ENCODE measurements at places on chromosomes 4 and X.

DNA sequence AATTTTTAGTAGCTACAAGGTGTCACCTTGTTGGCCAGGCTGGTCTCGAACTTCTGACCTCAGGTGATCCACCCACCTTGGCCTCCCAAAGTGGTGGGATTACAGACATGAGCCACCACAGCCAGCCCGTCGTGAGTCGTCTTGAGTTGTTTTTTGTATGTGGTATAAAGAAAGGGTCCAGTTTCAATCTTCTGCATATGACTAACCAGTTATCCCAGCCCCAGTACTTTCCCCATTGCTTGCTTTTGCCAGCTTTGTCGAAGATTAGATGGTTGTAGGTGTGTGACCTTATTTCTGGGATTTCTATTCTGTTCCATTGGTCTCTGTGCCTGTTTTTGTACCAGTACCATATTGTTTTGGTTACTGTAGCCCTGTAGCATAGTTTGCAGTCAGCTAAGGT is 105.9 kb downstream of the OR13H1 start:
- no peak for DNase-seq

DNA sequence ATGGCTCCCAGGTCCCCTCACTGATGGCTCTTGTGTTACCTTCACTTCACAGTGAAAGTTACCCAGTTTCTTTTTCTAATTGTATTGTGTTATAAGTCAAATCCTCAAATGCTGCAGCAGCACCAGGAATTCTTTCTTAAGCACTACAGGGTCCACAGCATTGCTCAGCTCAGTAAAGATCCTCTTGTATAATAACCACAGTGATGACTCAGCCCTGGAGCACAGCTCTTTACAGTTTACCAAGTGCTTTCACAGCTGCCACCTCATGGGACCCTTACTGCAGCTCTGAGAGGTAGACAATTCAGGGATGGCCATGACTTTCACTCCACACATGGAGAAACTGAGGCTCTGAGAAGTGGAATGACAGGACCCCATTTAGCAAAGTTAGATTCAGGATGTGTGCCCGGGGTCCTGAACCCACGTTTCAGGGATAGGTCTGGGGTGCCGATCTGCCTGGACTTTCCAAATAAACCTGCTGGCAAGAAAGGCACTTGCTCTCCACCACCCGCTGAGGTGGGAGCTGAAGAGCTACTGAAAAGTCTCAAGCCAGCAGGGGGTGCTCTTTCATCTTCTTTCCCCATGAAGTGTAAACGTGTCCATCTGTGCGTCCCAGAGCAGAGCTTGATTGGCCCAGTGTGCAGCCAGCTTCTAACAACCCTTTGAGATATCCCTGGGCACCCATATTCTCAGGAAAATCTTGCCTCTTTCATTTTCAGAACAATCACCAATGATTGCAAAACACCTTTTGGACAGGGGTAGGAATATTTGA is 35.7 kb upstream of the GABRQ start:
- DNase-seq, result peak; percentile 47

- no peak for DNase-seq
Observed at GRCh38 chr4:52377563-52377962, 281.5 kb downstream of the USP46 start.

GRCh38 chr4:1491328-1492141 is 85.3 kb upstream of the NKX1-1 start:
- no peak for DNase-seq

GRCh38 chrX:50967736-50968135 is 57.2 kb downstream of the BMP15 start:
- DNase-seq, result no peak

GRCh38 chr4:5839751-5840674 is 52.9 kb downstream of the CRMP1 start:
- no peak for DNase-seq

- peak; percentile 16 for DNase-seq
Observed at GRCh38 chr4:108118505-108118904, 50.2 kb downstream of the LEF1 start.

GRCh38 chr4:150056569-150056968 is 21.7 kb upstream of the DCLK2 start:
- DNase-seq, result no peak

DNA sequence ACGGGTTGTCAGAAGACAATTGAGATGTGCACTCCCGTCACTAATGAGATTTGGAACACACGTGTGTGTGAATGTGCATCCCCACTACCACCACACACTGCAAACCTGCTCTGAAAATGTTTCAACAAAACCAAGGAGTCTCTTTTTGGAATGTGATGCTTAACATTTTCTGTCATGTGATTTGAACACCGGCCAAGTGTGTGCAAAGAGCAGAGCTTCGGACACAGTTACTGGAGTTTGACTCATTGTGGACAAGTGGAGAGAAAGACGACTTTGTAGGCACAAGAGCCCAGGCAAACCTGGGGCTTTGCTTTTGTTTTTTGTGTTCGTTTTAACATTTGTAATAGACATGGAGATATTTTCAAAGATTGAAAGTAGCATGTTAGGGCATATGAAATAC is 49.2 kb downstream of the CCKAR start:
- DNase-seq, result no peak

DNA sequence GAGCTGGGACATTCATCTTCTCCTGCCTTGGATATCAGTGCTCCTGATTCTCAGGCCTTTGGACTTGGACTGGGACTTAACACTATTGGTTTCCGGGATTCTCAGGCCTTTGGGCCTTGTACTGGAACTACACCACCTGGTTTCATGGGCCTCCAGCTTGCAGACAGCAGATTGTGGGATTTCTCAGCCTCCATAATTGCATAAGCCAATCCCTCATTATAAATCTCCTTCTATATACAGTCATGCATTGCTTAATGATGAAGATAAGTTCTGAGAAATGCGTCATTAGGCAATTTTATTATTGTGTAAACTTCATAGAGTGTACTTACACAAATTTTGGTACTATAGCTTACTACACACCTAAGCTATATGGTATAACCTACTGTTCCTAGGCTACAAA is 8.9 kb upstream of the CCNG2 start:
- DNase-seq, result no peak

GRCh38 chr4:163757219-163757618 is 262.7 kb downstream of the TMA16 start:
- DNase-seq, result no peak

- no peak for DNase-seq
Observed at GRCh38 chr4:114265342-114265741, 285.9 kb upstream of the ARSJ start.

GRCh38 chr4:186651181-186651603 is 72.5 kb downstream of the FAT1 start:
- DNase-seq, result no peak

DNA sequence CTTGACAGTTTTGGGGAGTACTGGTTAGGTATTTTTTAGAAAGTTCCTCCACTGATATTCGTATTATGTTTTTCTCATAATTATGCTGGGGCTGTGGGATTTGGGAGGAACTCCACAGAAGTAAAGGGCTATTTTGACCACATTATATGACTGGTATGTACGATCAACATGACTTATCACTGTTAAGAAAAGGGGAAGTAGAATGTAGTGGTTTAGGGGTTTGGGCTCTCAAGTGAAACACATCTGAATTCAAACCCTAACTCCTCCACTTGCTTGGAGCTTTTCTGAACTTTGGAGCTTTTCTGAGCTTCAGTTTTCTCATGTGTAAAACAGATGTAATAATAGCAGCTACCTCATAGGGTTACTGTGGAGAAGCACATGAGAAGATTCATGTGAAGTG is 96.4 kb upstream of the C1GALT1C1 start:
- no peak for DNase-seq

GRCh38 chr4:183240581-183241321 is 79.3 kb downstream of the CLDN22 start:
- peak; percentile 11 for DNase-seq

- no peak for DNase-seq
Observed at GRCh38 chr4:1731180-1731579, 9.9 kb downstream of the TACC3 start.

DNA sequence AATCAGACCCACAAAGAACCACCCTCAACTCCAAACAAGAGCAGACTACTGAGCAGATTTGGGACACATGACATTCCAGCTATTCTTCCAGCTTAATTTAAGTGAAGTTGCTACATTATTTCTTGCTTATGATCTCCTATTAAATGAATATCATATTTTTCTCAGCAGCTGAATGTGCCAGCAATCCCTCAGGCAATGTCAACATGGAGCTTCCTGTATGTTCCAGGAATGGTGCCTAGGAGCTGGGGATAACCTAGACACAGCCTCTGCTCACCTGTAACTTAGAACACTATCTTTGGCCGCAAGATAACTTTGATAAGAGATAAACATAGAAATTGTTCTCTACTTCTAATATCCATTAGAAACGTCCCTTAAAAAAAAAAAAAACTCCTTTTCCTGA is 274.4 kb upstream of the RASGEF1B start:
- no peak for DNase-seq

GRCh38 chr4:110949542-110949941 is 326.7 kb upstream of the PITX2 start:
- no peak for DNase-seq

DNA sequence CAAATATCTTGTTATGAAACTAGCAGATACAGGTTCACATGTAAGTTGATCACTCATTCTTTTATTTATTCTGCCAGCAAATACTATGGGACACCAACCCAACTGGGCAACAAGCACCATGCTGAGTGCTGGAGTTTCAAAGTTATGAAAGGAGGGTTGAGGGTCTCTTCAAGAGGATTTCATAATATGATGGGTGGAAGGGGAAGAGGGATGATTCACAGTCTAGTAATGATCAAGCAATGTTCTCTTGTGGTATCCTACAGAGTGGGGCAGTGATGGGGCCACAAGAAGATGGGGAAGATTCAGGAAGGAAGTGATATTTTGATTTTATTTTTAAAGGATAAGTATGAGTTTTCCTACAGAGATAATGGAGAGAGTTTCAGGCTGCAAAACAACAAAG is 46.2 kb upstream of the TXK start:
- DNase-seq, result no peak

DNA sequence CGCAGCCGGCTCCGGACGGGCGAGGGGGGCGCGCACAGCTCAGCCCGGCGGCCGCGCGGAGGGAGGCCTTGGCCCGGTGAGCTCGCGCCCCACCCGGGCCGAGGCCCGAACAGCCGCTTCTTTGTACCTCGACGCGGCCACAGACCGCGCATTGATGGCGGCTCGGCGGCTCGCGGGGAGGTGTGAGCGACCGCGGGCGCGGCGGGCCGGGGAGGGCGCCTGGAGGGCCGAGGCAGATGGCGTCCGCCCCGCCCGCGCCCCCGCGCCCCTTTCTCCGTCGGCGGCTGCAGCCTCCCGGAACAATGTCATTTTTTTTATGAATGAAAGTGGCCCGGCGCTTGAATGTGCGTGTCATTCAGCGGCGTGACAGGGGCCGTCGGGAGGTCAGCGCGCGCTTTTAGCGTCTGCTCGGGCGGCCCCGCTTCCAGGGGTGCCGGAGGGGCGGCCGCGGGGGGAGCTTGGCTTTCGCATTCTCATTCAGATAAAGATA is 1.8 kb downstream of the FGFR3 start:
- peak; percentile 21 for DNase-seq

GRCh38 chr4:28062562-28062961 is 1201.9 kb downstream of the STIM2 start:
- DNase-seq, result no peak

GRCh38 chr4:143554728-143555597 is 41.5 kb downstream of the SMARCA5 start:
- DNase-seq, result no peak

DNA sequence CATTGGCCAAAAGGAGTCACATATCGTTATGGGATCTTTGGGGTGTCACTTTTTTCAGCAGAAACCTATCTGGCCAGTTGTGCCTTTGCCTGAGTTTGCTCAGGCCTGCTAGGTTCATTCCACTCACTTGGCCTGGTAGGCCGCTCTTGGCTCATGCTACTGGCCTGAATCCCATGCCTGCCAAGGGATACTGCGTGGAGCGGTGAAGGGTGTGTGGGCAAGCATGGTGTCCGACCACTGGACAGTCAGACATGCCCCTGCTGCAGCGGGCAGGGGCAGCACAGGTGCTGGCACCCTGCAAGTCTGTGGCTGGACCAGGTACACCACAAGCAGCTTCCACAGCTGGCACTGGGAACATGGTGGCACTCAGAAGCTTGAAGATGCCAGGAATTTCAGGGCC is 11.3 kb upstream of the PPM1K start:
- no peak for DNase-seq

- DNase-seq, result peak; percentile 13
Observed at GRCh38 chr4:172813359-172813923, 355.2 kb upstream of the GALNT7 start.

DNA sequence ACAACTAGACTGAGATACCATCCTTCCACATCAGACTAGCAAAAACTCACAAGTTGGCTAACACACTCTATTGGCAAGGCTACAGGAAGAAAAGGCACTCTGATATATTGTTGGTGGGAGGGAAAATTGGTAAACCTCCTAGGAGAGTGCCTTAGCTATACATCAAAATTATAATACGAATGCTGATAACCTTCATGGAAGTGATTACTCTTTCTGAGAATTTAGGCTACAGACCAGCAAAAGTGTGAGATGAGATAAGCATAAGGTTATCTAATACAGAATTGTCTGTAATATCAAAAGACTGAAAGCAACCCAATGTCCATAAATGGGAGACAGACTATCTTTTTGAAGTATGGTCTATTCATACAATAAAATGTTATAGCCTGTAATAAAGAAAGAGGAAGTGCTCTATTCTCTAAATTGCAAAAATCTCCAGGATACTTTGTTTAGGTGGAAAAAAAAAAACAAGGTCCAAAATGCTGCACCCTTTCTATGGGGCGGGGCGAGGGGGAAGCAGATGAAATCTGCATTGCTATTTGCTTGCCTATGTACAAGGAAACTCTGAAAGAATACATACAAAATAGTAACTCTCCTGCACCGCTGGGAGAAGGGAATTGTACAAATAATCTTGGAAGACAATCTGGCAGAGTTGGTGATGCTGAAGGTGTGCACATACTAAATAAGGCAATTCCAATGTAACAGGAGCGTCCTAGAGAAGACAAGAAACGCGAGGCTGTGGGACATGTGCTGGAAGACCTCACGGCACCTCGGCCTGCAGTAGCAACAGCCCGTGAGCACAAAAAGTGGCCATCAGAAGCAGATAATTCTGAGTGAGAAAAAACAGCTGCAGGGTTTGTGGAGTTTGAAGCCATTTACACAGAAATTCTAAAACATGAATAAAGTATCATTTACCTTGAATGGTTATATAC is 109.7 kb downstream of the AFAP1 start:
- no peak for DNase-seq

- no peak for DNase-seq
Observed at GRCh38 chr4:61666244-61666643, 466.1 kb downstream of the ADGRL3 start.

GRCh38 chrX:13028871-13029636 is 15.4 kb downstream of the FAM9C start:
- DNase-seq, result peak; percentile 18

GRCh38 chr4:20384456-20384855 is 132.8 kb downstream of the SLIT2 start:
- no peak for DNase-seq
